ENCODE measurements at places on chromosomes 7 and 10. TPM values are rescaled to one million over a fixed set of nuclear protein-coding genes. Genes with fewer than 3 reads are reported as not detected.

DNA sequence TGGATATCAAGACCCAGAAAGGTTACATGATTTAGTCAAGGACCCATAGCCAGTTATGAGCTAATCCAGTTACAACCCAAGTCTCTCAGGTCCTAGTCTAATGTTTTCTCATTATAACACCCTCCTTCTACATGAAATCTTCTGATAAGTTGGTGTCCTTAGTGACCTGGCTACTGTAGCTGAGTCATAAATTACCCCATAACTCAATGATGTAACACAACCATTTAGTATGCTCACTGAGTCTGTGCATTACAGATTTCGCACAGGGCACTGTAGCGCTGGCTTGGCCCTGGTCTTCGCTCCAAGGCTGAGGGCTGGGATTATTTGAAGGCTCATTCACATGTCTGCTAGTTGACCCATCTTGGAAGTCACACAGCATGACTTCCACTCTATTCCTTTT, 36.0 kb upstream of the GLCCI1 start:
- H3K36me3 ChIP-seq: no peaks in the 10 kb centered on the region
- DNase-seq: no peak

Gene PNLIPRP2
- not detected for total RNA-seq

DNA sequence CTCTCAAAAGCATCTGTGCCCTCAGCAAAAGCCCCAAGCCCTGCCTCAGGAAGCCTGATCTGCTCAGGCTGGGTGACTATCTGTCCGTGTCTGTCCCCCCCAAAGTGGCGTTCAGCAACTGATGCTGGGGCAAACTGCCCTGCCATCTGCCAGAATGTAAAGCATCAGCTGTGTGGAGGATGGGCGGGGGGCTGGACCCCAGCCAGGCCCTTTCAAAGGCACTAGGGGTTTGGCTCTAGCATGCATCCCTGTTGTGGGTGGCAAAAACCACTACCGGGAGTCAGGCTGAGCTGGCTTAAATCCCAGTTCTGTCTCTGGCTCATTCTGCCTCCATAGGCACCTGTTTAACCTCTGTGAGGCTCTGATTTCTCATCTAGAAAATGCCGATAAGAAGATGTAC, 35.5 kb downstream of the GPRIN2 start:
- DNase-seq: peak; percentile 13
- no peak overlapping the region for H3K4me3 ChIP-seq
- H3K36me3 ChIP-seq: no peaks in the 10 kb centered on the region
- no peaks in the 10 kb centered on the region for H3K27me3 ChIP-seq
- H3K4me1 ChIP-seq: peaks cover 16% of the 10 kb centered on the region

Gene GBX1
- total RNA-seq: not detected

DNA sequence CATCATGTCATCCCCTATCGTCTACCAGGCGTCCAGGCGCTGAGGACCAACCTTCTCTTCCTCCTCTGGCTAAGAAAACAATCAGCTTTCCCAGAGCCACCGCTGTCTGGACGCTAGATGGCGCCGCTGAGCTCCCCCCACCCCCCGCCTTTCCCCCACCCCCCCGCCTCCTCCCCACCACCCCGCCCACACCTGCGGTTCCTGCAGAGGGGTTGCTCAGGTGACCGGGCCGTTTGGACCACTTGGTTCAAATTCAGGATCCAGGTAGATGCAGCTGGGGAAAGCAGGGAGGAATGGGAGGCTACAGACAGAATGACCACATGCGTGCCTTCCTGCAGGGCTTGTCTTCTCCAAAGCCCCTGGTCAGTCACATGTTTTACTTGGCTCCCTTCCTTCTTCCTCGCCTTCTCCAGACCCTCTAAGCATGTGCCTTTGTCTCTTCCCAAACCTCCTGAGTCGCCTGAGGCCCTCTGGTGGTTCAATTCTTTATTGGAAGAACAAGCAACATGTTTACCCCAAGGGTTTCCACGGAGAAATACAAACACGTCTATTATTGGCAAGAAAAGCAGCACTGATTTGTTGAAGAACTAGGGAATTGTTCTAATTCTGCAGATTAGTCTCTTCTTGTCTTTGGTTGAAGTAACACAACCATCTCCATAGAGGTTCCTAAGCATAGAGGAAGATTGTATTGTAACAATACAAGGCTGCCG, 24.7 kb downstream of the AOC1 start:
- H3K27ac ChIP-seq: no peak overlapping the region
- H3K4me1 ChIP-seq: no peaks in the 10 kb centered on the region
- H3K4me3 ChIP-seq: no peak overlapping the region
- no peaks in the 10 kb centered on the region for H3K36me3 ChIP-seq
- H3K27me3 ChIP-seq: no peaks in the 10 kb centered on the region
- DNase-seq: peak; percentile 59

DNA sequence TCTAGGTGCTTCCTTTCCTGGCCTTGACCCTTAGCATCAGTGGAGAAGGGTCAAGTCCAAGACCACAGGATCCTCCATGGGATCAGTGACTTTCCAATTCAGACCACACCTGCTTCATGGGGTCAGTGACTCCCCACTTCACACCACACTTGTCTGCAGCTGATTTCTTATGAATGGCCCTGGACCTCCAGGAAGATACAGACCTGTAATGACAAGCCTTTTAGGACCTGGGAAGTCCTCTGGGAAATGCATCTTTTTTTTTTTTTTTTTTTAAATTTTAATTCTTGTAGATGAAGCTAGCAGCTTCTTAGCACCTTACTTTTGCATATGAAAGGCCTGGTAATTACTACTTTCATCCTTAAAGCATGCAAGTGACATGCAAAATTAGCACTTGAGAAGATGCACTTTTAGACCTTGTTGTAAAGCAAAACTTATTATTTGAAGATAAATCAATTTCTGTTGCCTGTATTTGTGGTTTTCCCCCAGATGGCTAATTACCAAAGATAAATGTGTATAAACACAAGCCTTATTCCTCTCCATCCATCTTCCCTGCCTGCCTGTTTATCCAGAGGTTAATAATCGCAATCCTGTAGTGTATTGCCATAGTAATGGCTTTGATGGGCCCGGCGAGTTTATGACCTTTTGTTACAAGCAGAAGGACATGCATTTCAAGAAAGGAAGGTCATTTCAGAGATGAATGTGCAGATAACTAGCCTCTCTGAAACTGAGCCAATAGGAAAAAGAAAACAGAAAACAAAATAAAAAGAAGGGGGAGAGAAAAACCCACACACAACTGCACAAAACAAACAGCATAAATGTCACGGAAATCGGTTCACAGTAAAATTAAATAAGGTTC, 1018.7 kb downstream of the TYW1 start:
- no peak overlapping the region for H3K4me3 ChIP-seq
- peaks cover 4% of the 10 kb centered on the region for H3K4me1 ChIP-seq
- no peaks in the 10 kb centered on the region for H3K27me3 ChIP-seq
- DNase-seq: peak; percentile 68
- no peaks in the 10 kb centered on the region for H3K36me3 ChIP-seq

Gene SPDYE2B
- total RNA-seq: not detected

Gene ZNF33A
- total RNA-seq: 34.7 TPM

Gene TMEM213
- not detected for total RNA-seq

Gene LAMB4
- total RNA-seq: 1.0 TPM

DNA sequence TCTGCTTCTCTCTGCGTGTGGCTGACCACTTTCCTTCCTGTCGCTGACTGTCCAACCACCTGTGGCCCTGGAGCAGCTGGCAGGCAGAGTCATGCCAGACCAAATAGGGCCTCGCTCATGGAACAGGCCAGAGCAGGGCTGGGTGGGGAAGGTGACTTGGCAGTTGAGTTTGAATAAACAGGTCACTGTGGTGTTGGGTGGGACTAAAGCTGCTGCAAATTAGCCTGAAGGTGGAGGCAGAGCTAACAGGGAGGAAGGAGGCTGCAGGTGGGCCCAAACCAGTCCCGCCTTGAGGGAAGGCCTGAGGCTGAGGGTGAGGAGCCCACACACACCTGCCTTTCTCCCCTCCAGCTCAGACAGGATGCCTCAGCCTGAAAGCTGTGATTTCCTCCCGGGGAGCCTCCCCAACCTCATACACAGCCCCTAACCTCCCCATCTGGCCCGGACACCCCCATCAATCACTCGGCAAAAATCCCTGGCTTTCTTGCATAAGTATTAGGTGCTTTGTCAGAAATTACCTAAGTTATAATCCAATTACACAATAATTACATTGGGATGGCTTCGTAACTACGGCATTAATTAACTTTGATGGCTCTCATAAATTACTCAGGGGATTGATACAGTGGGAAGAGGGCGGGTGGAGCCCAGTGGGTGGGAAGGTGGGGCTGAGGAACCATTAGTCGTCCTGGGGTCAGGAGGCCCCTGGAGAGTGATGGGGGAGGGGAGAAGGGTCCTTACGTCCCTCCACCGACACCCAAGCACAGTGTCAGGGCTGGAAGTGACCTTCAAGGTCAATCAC, 97.7 kb upstream of the PCBD1 start:
- no peak overlapping the region for H3K4me3 ChIP-seq
- DNase-seq: no peak
- no peak overlapping the region for H3K27ac ChIP-seq
- H3K4me1 ChIP-seq: no peaks in the 10 kb centered on the region

Gene FXYD4
- total RNA-seq: 0.86 TPM

DNA sequence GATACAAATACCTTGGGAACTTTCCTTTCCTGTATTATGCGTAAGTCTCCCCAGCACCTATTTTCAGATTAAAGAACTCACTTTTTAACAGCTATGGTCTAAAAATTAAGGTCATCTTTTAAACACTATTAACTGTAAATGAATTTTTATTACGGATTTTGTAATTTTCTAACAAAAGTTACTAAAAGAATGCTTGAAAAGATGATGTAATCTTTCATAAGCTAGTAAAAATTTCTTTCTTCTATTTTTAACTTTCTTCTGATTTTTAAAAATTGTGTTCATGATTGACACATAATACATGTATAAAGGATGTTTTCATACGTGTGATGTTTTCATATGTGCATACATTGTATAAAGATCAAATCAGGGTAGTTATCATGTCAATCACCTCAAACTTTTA, 291.2 kb upstream of the MBL2 start:
- H3K4me1 ChIP-seq: no peaks in the 10 kb centered on the region
- no peaks in the 10 kb centered on the region for H3K27me3 ChIP-seq
- DNase-seq: no peak
- H3K36me3 ChIP-seq: no peaks in the 10 kb centered on the region

DNA sequence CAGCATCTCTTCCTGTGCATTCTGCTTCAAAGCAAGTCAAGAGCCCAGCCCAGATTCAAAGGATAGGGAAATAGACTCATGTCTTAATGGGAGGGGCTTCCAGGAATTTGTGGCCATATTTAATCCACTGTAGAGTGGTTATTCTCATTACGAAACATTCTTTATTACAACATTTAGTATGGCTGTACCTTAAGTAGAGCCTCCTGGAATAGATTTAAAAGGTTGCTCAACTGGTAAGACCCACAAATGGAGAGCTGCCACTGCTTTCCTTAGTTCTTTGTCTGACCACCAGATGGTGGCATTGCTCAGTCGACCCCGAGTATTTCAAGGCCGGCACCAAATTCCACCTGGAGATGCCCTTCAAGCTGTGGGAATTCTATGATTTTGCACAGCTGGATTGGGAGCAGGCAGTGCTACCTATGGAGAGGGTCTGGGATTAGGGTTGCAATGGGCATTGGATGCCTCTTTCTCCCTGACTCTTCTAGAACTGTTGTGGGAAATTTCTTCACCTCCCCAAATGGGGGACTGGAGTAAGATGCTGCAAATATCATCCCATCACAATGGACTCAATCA, 102.2 kb downstream of the RBM20 start:
- no peak overlapping the region for H3K4me3 ChIP-seq
- DNase-seq: peak; percentile 66
- H3K27ac ChIP-seq: no peak overlapping the region
- H3K36me3 ChIP-seq: no peaks in the 10 kb centered on the region
- H3K4me1 ChIP-seq: no peaks in the 10 kb centered on the region

Gene PRKAR2B
- 58.2 TPM for total RNA-seq

DNA sequence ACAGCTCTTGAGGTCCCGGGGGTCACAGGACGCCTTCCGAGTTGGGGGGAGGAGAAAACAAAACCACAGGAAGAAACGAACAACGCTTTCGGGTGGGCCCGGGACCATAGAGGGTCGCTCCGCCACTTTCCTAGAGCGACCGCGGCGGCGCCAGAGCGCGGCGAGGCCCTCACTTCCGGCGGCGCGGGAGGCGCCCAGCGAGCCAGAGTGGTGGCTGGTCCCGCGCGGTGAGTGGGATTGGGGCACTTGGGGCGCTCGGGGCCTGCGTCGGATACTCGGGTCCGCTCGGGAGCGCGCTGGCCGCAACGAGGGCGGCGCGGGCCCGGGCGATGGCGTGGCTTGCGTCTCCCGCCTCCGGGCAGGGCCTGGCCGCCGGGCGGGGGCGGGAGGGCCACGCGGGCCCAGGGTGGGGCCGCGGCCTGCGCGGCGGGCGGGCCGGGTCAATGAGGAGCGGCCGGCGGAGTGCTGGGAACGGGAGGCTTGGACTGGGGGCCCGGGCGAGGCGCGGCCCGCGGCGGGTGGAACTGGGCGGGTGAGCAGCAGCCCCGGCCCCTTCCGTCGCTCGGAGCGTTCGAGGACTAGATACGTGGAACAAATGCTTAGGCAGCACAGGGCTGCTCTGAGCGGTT, at the start of gene ZNF22:
TSS of gene ZNF22 (plus strand) at position 172 of the 629 bp plus-strand sequence. CDS start 2,446 bp downstream, outside the sequence.
- peak; percentile 73 for DNase-seq
- peak within 1 kb of the TSS; percentile 56 for H3K4me3 ChIP-seq
- H3K4me1 ChIP-seq: peaks cover 10% of the 10 kb centered on the region
- H3K27ac ChIP-seq: peak within 1 kb of the TSS; percentile 98

DNA sequence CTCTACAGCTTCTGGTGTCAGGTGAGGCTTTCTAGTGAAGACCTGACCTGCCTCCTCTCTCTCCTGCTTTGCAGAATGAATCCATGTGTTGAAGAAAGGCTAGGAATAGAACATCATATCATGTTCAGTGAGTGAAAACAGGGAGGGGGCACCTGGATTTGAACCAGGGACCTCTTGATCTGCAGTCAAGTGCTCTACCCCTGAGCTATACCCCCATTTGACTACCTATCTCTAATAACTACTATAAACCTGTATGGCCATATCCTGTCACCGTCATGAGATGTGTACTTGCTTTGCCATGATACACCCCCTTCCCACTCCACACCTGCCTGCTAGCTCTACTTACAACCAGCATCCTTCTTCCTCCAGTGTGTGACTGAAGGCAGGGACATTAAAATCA, 91.3 kb upstream of the ZNF746 start:
- no peaks in the 10 kb centered on the region for H3K4me1 ChIP-seq
- no peak overlapping the region for H3K27ac ChIP-seq
- H3K36me3 ChIP-seq: peaks cover 15% of the 10 kb centered on the region
- no peak overlapping the region for H3K4me3 ChIP-seq

Gene ZDHHC16
- total RNA-seq: 27.6 TPM

Gene SFTPA2
- not detected for total RNA-seq

GRCh38 chr10:130994191-130994590, 317.3 kb downstream of the TCERG1L start:
- no peak overlapping the region for H3K27ac ChIP-seq
- H3K27me3 ChIP-seq: no peaks in the 10 kb centered on the region
- H3K36me3 ChIP-seq: no peaks in the 10 kb centered on the region
- H3K4me1 ChIP-seq: no peaks in the 10 kb centered on the region

- H3K4me3 ChIP-seq: no peak overlapping the region
- no peaks in the 10 kb centered on the region for H3K4me1 ChIP-seq
- H3K36me3 ChIP-seq: no peaks in the 10 kb centered on the region
- no peaks in the 10 kb centered on the region for H3K27me3 ChIP-seq
Measured at GRCh38 chr7:28800150-28800549, 158.0 kb downstream of the TRIL start.

Gene ZNF467
- total RNA-seq: 21.9 TPM

Gene CDHR3
- 1.4 TPM for total RNA-seq
